ENCODE measurements at places on chromosomes 11 and 22.

DNA sequence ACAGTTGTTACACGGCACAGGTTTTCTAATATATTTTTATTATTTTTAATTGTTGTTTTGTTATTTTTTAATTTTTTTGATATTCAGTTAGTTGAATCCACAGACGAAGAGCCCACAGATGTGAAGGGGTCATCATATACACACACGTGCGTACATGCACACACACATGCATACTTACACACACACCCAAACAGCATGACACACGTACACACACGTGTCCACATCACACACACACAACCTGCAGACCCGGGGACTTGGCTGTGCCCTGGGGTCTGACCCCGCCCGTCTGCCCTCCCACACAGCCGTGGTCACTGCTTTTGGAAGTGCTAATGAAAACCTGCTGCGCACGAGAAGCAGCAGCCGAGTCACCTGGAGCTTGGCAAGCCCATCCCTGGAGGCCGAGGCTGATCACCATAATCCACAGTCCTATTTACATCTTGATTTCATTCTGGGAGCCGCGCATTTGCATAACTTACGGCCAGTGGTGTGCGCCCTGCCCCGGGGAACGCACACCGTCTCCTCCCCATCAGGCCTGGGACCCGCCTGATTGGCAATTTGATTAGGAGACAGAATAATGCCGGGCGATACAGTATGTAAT, 110.3 kb downstream of the BRD1 start:
- DNase-seq, result no peak

DNA sequence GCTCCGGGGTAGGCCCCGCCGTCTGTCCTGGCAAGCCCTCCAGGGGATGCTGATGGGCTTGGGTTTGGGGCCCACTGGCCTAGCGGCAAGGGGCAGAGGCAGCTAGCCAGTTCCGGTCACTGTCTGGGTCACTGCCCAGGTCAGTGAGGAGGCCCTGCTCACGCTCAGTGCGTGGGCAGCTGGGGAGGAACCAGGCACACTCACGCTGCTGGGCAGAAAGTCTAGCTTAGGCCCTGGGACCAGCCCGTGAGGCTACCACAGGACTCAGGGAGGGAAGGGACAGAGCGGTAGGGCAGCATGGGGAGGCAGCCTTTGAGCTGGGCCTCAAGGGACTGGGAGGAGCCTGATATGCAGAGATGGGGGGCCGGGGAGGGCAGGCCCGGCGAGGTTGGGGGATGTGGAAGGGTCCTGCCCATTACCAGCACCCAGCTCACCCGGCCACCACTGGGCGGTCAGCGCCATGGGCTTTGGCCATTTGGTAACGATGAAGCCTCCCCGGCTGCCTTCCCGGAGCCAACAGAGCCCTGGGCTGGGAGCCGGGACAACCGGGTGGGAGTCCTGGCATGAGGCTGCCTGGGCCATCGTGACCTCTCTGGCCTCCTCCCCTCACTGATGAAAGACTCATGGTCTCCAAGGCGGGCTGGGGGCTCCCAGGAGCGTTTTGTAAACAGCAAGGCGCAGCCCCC, 14.2 kb downstream of the SHISAL1 start:
- no peak for DNase-seq

DNA sequence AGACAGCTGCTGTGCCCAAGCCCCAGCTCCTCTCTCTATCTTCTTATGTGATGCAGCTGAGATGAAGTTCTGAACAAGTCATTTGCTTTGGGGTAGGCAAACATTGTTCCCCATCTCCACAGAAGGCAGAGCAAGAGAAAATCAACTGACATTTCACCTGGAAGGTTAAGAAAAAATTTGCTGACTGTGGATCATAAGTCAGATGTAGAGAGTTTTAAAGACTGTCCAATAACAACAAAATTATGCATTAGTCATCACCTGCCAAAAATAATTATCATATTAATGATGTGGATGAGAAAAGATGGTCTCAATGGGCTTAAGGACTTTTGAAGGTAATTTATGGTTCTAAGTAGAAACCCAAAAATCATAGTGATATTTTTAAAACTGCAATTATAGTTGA, 59.2 kb downstream of the KCNJ1 start:
- no peak for DNase-seq

- no peak for DNase-seq
These were observed 9.9 kb upstream of the MAFF start for GRCh38 chr22:38191731-38192474.

- DNase-seq, result no peak
These were observed 218.3 kb upstream of the CTSC start for GRCh38 chr11:88555829-88556202.

GRCh38 chr11:35267504-35267903, 128.5 kb downstream of the CD44 start:
- DNase-seq, result no peak

DNA sequence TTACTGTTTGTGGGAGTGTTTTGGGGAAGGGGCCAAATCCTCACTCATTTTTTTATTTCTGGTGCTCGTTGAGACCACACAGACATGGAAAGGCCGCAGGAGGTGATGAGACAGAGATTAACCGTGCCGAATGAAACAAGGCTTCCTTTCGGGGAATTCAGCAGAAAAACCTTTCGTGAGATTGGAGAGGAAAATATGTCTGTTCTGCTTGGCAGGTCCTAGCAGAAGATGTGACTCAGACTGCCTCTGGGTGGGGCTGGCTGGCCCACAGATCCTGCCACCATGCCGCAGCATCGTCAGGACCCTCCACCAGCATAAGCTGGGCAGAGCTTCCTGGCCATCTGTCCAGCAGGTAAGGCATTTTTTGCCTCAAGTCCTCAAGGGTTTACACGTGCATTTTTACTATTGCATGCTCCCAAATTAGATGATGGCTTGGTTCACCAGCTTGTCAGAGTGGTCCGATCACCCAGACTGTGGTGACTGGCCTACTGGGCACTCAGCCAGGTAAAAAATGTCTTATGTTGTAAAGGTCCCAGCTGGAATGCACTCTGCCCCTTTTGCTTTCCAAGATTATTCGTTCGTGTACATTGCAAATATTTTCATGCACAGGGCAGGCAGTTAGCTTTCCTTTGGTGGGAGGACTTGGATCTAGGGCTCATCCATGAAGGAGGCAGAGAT, 1.5 kb downstream of the DDB2 start:
- peak; percentile 45 for DNase-seq

Measured in activated gamma-delta T cell treated with Interleukin-2 at 50 U/mL for 16 hours (primary cell).